NCI-H226 (cell line): ENCODE measurements at places on chromosomes 4 and X.

DNA sequence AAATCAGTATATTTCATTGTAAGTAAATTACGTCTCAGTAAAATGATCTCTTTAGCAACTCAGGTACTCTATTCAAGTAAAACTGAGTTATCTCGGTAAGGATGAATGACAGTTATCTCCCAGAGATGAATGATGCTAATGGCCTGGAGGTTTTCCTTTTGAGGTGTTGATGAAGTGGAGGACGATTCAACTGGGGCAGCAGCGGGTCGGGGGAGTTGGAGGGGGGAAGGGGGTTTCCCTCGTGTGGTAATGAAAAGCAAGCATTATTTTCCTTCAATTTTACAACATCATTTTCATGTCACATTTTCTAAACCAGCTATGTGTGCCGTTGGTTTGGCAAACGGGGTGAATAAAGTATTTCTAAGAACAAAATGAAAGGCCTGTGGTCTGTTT, 92.4 kb upstream of the ATXN3L start:
- no peak for DNase-seq

GRCh38 chr4:55314141-55314820, 31.8 kb upstream of the SRD5A3 start:
- DNase-seq = no peak

DNA sequence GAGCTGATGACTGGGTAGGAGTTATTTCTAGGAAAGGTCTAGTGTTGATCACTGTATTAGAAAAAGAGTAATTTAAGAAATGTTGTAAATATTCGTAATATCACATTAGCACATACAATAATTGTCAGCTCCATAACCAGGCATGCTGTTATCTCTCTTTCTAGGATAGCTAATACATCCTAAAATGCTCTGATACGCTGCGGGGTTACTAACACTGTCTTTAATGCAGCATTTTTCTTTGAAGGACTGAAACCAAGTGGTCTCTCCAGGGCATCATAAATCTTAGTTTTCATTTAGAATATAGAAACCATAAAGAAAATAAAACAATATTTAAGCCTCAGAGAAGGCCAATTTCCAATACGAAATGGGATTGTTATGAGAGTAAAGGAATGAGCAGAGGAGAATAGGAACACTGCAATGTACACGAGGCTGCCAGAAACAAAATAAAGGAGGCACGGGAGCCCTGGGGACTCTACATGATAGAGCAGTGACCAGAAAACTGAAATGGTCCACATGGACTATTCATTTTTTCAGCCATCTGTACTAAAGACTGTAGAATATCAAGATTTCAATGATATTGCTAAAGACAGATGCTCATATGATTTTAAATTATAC, 1606.7 kb upstream of the AGA start:
- DNase-seq = no peak

- no peak for DNase-seq
Observed at GRCh38 chr4:19195696-19196095, 1056.0 kb upstream of the SLIT2 start.

DNA sequence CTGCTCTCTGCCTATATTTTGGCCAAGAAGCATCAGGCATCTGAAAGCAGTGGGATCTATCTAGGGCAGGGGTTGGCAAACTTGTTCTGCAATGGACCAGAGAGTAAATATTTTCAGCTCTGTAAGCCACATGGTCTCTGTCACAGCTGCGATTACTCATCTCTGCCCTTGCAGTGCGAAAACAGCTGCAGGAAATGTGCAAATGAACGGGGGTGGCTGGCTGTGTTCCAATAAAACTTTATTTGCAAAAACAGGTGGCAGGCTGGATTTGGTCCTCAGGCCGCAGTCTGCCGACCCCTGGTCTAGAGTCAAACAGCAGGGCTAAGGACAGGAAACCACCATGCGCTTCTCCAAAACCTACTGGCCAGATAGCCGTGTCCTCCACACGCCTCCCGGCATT, 48.6 kb downstream of the ACOX3 start:
- DNase-seq = no peak

DNA sequence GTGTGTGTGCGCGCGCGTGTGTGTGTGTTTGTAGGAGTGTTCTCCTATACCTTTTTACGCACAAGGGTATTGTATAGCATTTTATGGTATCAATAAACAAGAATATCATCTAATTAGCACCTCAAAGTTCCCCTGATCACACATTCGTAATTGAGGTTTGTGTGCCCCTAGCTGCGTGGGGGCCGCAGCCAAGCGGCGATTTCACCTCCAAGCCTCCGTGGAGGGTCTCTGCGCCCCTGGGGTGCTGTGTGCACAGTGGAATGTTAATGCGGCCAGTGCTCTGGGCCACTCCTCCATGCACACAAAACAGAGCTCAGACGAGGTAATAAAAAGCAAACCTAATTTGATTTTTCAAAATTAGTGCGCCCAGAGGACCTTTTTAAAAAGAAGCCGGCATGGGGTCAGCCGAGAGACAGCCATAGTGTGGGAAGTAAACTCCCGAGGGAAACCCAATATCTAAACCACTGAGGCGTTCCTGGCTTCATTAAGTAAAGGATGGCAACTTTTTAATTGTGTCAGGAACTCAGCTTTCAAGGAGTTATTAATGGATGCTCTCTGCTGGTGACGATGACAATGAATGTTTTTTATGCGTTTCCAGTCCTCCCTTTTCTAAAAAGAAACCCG, 110.6 kb downstream of the SORCS2 start:
- DNase-seq = no peak

DNA sequence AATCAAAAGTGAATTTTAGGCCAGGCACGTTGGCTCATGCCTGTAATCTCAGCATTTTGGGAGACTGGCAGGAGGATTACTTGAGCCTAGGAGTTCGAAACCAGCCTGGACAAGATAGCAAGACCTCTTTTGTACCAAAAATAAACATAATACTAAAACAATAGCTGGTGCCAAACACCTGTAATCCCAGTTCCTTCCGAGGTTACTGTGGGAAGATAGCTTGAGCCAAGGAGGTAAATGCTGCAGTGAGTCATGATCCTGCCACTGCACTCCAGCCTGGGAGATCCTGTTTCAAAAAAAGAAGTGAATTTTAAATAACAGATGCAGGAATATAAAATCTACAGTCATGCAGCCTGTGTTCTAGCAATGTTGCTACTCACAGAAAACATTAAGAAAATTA, 488.3 kb downstream of the PPARGC1A start:
- peak; percentile 44 for DNase-seq

- DNase-seq = no peak
Observed at GRCh38 chrX:140091125-140091886, 126.0 kb upstream of the CXorf66 start.

GRCh38 chrX:71217298-71217697, 5.7 kb upstream of the GJB1 start:
- no peak for DNase-seq
